ENCODE measurements at places on chromosomes 6 and 20.

GRCh38 chr20:30288346-30288745 is 969.1 kb upstream of the DEFB115 start:
- DNase-seq = no peak

DNA sequence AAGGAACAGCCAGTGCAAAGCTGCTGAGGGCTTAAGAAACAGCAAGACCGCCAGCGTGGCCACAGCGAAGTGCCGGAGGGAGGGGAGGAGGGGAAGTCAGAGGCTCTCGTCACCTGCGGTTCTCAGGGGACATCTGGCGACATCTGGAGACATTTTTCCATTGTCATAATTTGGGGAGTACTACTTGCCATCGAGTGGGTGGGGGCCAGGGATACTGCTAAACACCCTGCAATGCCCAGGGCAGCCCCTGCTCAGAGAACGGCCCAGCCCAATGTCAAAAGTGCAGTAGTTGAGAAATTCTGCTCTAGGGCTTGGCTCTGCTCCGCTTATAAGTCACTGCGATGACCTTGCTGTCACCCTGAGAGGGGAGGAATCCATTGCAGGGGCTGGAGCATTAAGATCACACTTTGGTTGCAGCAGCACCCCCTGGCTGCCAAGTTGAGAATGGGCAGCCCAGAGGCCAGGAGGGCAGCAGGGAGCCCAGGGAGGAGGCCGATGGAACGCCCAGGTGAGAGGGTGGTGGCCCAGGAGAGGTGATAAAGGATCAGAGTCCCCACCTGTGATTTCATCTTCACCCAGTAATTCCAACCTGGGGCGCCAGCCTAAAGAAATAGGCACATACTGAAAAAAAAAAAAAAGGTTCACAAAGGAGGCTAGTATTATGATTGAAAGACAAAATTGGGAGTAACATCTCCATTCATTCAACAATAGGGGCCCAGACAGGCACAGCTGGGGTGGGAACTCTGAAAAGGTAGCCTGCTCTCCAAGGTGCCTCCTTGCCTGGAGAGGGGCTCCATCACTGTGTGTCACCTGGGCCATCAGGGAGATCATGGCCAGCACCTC is 218.2 kb downstream of the BMP7 start:
- no peak for DNase-seq

- DNase-seq = no peak
Measured at GRCh38 chr6:99838607-99839006, 155.4 kb downstream of the MCHR2 start.

DNA sequence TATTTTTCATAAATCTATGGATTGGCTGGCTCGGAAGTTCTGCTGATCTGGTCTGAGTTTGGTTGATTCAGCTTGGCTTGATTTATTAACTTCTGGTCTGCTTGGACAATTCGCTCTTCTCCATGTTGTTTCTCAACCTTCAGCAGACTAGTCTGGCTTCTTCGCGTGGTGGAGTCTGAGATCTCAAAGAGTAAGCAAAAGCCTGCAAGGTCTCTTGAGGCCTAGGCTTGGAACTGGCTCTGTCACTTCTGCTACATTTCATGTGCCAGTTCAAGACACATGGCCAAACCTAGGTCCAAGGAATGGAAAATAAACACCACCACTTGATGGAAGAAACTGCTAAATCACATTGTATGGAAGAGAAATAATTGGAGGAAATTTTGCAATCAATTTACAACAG is 115.1 kb upstream of the JAG1 start:
- DNase-seq = no peak

DNA sequence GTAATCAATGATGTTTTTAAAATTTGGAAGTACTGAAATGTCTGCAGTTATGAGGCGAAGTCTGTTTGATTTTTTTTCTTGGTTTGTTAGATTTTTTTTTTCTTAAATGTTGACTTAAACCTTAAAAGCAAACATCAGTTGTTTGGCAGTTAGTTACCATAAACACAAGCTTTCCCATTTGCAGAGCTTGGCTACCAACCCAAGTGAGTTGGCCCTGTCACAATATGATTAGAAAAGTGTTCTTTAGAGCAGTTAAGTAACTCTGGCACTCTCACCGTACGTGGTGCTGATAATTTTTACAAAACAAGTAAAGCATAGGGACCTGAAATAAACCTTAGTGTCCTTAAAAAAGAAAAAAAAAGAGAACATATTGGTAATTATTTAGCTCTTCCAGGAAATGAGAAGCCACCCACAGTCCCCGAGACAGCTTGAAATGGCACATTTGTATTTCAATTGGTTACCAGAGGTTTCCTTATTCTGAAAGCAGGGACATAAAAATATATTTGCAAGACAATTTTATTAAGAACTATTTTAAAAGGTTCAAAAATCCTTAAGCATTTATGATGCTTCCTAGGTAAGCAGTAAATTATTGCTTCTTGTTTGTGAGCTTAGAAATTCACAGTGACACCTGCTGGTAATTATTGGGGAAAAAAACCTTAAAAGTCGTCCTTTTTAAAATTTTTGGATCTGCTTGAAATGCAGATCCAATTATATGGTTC is 3.9 kb downstream of the HEY2 start:
- DNase-seq = no peak

GRCh38 chr6:99276747-99277146 is 72.7 kb downstream of the FAXC start:
- no peak for DNase-seq

DNA sequence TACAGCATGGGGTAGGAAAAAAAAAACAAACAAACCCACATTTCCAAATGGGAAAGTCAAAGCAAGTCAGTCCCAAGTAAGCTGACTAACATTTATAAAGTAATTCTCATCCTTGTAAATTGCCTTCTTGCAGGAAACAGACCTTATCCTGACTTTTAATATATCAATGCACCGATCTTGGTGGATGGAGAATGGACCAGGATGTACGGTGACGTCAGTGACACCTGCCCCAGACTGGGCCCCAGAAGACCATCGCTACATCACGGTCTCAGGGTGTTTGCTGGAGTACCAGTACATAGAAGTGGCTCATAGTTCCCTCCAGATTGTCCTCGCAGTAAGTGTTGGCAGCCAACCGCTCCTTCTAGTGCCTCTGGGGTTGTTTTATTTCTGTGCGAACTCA is 304.2 kb upstream of the RNF217 start:
- no peak for DNase-seq

- no peak for DNase-seq
Measured at GRCh38 chr6:30497714-30498113, 8.4 kb downstream of the HLA-E start.

- DNase-seq = no peak
Measured at GRCh38 chr6:82978362-82978945, 87.2 kb downstream of the UBE3D start.

DNA sequence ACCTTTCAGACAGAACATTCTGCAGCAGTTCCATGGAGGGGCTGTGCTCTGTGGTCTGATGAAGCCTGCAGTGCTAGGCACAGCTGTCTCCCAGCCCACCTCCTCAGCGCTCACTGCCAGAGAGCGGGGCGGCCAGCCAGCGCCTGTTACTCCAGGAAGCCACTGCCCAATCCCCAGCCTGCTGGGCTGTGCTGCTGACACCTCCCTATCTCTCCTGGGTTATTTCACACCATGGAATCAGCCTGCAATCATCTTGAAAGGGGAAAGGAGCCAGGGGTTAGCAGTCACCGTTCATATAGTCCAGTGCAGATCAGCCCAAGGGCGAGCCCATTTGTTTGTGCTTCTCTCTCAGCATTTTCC is 46.3 kb upstream of the NHSL1 start:
- DNase-seq = no peak

DNA sequence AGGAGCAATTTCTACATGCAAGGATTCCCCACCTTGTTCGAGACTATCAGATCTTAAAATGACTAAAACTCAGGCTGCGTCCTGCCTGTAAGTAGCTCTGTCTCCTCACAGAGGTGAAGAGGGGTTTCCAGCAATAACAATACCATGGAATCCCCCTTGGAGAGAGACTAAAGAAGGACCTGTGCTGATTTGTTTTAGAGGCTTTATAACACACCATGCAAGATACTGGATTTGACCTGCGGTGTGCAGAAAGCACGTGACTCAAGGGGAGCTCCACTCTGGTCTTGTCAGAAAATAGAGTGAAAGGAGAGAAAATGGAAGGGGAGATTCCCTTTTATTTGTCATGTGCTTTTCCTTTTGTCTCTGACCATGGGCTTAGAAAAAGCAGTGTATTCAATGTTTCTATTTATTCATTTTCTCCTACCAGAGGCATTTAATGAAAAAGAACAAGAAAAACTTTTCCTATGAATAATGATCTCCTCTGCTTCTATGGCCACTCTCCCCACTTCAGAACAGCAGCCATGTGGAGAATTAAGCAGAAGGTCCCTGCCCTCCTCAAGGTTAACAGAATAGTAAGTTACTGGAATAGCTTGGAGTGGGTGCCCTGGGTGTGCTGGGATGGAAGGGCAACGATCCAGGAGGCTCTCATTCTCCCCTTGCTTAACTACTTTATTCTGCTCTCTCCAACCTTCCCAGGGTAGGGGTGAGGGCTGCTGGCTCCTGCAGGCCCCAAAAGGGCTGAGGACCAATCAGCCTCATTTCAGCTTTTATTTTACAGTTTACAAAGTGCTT is 19.2 kb upstream of the MRPS10 start:
- no peak for DNase-seq

- DNase-seq = no peak
Measured at GRCh38 chr6:125910527-125910926, 46.0 kb upstream of the HINT3 start.

DNA sequence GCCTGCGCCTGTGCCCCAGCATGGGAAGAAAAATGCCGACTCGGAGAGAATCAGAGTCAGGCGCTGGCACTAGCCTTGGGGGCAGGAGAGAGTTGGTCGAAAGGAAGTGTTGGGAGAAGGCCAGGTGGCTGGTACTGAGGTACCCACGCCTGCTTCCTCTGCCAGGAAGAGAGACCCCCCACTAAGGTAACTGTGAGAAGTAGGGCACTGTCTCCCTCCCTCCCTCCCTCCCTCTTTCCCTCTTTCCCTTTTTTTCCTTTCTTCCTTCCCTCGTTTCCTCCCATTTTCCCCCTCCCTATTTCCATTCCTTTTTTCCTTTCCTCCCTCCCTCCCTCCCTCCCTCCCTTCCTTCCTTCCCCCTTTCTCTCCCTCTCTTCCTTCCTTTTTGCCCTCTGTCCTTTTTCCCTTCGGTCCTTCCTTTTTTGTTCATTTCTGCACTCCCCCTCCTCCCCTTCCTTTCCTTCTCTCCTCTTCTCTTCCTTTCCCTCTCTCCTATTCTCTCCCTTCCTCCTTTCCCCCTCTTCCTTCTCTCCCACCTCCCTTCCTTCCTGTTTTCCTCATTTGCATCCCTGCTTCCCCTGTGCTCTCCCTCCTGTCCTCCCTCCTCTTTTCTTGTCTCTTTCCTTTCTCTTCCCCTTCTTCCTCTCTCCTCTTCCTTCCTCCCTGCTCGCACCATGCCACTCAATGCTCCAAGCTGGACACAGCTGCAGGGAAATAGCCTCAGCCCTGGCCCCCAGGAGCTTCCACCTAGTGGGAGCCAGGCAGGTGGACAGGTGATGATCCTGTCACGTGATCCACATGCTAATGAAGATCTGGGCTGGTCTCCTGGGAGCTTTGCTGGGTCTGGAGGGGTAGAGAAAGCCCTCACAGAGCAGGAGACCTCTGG is 148.0 kb downstream of the DHX35 start:
- DNase-seq = no peak

- no peak for DNase-seq
Measured at GRCh38 chr6:85537055-85537494, 56.6 kb downstream of the SNX14 start.

DNA sequence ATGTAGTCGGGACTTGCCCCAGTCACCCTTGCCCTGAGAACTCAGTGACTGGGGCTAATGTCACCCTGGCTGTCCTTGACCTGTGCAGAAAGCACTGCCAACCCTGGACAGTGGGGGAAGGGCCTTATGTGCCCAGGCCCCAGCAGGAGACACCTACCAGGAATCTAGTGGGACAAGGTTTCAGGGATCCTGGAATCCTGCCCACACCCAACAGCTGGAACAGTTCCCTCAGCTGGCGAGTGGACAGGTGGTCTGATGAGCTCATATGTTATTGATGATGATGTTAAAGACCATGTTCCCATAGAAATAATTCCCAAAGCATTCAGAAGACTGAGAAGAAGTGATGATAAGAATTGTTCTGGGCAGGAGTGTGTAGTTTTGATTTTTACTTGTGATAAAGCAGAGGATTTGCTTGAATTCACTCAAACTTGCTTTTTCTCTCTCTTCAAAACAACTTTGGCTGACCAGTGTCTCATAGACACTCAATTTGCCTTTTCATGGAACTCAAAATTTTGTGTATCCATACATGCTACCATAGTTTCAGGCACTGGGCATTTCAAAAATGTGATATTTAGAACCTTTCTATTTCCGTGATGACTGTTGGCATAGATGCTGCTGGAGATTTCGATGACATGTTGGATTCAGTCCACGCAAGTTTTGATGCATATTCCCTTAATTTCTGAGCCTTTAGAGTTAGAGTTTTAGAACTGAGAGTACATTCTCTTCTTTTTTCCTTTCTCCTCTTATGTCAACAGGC is 79.3 kb downstream of the SLC22A3 start:
- DNase-seq = no peak

- DNase-seq = no peak
Measured at GRCh38 chr20:4508773-4509172, 212.9 kb upstream of the PRND start.

- no peak for DNase-seq
Measured at GRCh38 chr20:32149566-32150170, 40.2 kb downstream of the TM9SF4 start.

- DNase-seq = no peak
Measured at GRCh38 chr6:56852260-56853010, 102.5 kb upstream of the BEND6 start.

DNA sequence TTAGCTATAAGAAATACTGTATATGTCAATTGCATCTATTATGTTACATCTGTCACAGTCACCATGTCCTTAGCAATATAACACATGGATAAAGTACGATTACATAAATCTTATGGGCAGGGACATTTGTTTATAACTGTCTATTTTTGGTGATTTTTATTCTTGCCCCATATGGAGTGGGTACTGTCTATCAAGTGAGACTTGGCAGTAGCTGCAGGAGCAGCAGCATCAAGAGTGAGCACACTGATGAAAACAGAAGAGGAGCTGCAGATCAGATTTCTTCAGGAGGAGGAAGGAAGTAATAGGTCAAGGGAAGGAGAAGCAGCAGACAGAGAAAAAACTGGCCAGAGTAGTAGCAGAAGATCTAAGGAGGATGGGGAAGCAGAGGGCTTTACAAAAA is 516.7 kb downstream of the C6orf118 start:
- no peak for DNase-seq

DNA sequence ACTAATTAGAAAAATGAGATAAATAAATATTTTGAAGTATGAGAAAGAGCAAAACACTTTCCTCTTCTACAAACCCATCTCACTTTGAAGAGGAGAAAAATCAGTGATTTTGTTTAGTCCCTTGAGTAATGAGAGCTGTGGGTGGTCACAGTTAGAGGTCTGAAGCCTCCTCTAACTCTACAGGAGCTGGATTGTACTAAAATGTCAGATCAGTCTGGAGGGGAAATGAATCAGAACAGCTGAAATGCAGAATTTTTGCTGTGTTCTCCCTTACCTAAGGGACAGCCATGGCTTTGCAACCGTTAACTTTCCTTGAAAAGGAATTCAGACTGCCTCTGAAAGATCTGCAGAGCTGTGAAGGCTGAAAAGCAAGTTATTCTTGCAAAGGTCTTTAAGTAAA is 11.4 kb upstream of the RFPL4B start:
- DNase-seq = no peak

All from stimulated activated CD8-positive, alpha-beta memory T cell treated with anti-CD3 and anti-CD28 coated beads, Interleukin-12 subunit alpha, Interleukin-12 subunit beta, amount 100 ng/mL, for 1 hour (primary cell).